HFFc6 (cell line): ENCODE measurements at places on chromosomes 1 and 21. TPM values are rescaled to one million over a fixed set of nuclear protein-coding genes. Genes with fewer than 3 reads are reported as not detected.

DNA sequence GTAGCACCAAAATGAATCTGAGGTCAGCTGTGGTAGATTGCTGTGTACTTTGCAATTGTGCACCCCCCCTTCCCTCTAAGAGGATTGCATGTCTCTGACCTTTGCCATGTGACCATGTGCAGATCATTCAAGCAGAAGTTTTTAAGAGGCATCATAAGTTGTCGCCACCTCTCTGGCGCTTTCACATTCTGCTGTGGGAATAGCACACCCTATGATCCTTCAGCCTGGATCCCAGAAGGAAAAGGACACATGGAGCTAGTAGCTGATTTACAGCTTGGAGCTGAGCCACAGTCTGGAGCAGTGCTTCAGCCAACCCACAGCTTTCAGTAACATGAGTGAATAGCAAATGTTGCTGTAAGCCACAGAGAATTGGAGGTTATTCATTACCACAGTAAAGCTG is 158.5 kb downstream of the TSEN15 start:
- H3K4me3 ChIP-seq: no peak overlapping the region
- peaks cover 18% of the 10 kb centered on the region for H3K4me1 ChIP-seq
- DNase-seq: peak; percentile 18
- H3K36me3 ChIP-seq: no peaks in the 10 kb centered on the region; the same call in 1 of the 2 replicates
- peaks cover 3% of the 10 kb centered on the region; the same call in 1 of the 2 replicates for H3K27me3 ChIP-seq
- H3K27ac ChIP-seq: no peak overlapping the region

DNA sequence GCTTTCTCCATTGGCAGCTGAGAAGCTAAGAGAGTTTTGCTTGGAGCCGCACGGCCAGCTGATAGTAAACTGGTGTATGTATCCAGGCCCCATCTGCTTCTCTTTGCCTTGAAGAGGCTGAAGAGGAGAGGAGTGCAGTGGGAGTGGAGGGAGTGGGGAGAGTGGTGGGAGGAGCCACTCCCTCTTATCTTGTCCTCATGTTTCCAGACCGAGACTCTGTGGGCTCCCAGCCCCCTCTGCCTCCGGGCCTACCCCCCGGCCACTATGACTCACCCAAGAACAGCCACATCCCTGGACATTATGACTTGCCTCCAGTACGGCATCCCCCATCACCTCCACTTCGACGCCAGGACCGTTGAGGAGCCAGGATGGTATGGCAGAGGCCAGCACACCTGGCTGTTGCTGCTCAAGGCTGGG is 6.0 kb upstream of the LRRC71 start:
- H3K4me3 ChIP-seq: no peak overlapping the region
- H3K27ac ChIP-seq: no peak overlapping the region
- H3K4me1 ChIP-seq: peaks cover 36% of the 10 kb centered on the region
- no peak for DNase-seq

ALX3 gene
- total RNA-seq: 1.6 and 10.3 TPM in 2 replicates

DNA sequence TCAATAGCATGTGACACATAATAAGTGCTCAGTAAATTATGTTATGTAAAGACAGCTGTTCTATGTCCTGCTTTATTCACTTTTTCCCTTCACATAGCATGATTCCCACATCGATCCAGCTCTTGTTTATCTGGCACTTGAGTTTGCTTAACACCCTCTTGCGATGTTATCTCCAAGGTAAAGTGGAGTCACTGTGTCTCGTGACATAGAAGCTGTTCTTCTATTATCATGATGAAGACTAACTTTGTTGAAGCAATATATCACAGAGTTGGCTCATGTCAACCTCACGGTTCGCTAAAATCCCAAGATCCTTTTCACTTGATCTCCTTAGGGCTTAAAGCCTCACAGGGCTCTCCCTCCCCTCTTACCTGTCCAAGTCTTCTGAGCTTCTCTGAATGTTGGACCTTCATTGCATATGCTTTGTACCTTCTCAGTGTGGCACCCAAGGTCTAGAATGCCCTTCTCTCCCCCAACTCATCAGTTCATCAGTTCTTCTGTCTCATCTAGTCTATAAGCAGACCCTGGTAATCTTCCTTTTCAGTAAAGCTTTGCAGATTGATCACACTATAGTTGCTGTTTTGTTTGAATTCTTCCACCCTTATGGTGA is 38.0 kb downstream of the PLXNA2 start:
- peaks cover 20% of the 10 kb centered on the region for H3K36me3 ChIP-seq
- no peak overlapping the region for H3K27ac ChIP-seq
- DNase-seq: no peak
- H3K4me3 ChIP-seq: no peak overlapping the region
- peaks cover 9% of the 10 kb centered on the region; the same call in 1 of the 2 replicates for H3K4me1 ChIP-seq

DNA sequence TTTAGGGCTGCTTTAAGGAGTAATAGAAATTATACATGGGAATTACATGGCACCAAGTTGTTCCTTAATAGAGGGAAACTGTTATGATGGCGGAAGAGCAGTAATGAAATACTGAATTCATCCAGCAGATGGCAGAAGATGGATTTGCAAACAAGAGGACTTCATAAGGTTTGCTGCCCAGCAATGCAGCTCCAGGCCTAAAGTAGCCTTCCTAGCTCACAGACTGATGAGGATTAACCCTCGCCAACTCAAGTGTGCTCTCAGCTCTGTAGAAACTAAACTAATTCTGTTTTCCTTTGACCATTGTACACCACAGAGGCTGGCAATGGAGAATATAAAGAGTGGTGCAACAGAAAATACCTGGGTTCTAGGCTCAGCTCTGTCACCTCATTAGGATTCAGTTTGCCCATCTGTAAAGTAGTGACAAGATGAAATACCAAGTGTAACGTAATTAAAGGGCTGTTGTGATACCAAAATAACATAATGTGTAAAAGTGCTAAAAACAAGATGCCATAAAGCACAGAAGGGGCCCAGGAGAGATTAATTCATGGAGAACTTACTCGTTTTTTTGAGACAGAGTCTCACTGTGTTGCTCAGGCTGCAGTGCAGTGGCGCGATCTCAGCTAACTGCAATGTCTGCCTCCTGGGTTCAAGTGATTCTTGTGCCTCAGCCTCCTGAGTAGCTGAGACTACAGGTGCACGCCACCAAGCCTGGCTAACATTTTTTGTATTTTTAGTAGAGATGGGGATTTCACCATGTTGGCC is 102.4 kb upstream of the SERBP1 start:
- H3K4me1 ChIP-seq: peaks cover 38% of the 10 kb centered on the region
- no peak overlapping the region for H3K27ac ChIP-seq
- H3K27me3 ChIP-seq: no peaks in the 10 kb centered on the region
- no peak overlapping the region for H3K4me3 ChIP-seq

NENF gene
- total RNA-seq: 43.7 to 49.2 TPM (median 46.0 TPM) in 3 replicates

- H3K36me3 ChIP-seq: peaks cover 19% of the 10 kb centered on the region
- peaks cover 11% of the 10 kb centered on the region for H3K4me1 ChIP-seq
- H3K27ac ChIP-seq: no peak overlapping the region
- H3K4me3 ChIP-seq: no peak overlapping the region
Observed at GRCh38 chr1:9722378-9722749, 70.8 kb downstream of the PIK3CD start.

- peaks cover 9% of the 10 kb centered on the region for H3K36me3 ChIP-seq
- no peaks in the 10 kb centered on the region; the same call in none of the 2 replicates for H3K27me3 ChIP-seq
- H3K4me1 ChIP-seq: peaks cover 41% of the 10 kb centered on the region
- peak; percentile 73 for DNase-seq
- H3K27ac ChIP-seq: peak overlapping the region; percentile 98
Observed at GRCh38 chr1:35717911-35718476, 690 bp downstream of the C1orf216 start.

- no peak for DNase-seq
- no peak overlapping the region for H3K4me3 ChIP-seq
- H3K4me1 ChIP-seq: peaks cover 61% of the 10 kb centered on the region
- H3K27me3 ChIP-seq: no peaks in the 10 kb centered on the region
Observed at GRCh38 chr1:224545571-224545970, 70.5 kb upstream of the CNIH3 start.

EPHB2 gene
- 13.6 to 36.4 TPM (median 18.1 TPM) in 3 replicates for total RNA-seq

DNA sequence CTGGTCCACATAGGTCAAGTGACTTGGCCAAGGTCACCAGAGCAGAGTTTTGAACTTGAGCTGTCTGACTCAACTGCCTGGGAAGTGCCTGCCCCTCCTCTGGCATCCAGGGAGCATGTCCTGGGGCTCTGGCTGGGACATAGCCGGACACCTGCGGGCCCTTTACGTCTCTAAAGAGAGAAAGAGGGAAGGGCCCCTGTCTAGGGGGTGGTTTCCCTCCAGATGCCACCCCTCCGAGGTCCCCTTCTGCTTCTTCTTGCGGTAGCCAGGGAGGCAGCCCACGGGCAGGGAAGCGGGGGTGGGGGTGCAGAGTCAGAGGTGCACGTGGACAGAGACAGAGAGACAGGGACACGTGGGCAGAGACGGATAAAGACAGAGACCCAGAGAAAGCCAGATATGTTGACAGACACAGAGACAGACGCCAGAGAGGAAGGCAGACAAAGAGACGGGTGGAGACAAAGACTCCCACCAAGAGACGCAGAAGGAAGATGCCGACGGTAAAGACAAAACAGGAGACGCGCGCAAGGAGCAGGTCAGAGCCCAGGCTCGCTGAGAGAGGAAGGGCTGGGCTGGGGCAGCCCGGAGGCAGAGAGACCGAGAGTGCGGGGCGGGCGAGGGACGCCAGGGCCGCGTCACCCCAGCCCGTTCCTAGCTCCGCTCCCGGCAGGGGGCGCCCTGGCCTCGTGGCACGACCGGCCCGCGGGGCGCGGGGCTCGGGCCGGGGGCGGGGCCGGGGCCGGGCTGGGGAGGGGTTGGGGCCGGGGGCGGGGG is 458 bp upstream of the ALPL start:
- H3K27ac ChIP-seq: peak overlapping the region; percentile 7; the same call in 1 of the 2 replicates
- H3K27me3 ChIP-seq: peaks cover 39% of the 10 kb centered on the region
- H3K4me3 ChIP-seq: peak overlapping the region; percentile 80
- H3K4me1 ChIP-seq: peaks cover 25% of the 10 kb centered on the region
- no peaks in the 10 kb centered on the region for H3K36me3 ChIP-seq
- no peak for DNase-seq

DNM3 gene
- 0.21 and 0.26 TPM in 2 replicates for total RNA-seq

DNA sequence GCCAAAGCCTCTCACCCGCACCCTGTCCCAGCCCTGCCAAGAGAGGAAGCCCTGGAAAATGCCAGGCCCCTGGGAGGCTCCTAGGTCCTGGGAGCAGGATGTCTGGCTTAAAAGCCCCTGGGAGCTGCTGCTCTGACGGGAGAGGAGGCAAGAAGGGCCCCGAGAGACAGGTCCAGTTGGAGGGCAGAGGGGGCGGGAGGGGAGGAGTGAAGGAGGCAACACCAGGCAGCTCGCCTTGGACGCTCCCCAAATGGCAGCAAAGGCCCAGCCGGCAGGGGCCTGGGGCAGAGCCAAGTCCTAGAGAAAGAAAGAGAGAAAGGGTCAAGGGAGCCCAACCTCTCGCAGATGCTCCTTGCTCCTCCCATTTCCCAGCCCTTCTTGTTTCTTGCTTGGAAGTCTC is 6.8 kb downstream of the ETV3L start:
- H3K27ac ChIP-seq: no peak overlapping the region
- DNase-seq: no peak
- H3K36me3 ChIP-seq: no peaks in the 10 kb centered on the region
- H3K4me3 ChIP-seq: no peak overlapping the region
- peaks cover 15% of the 10 kb centered on the region for H3K27me3 ChIP-seq
- H3K4me1 ChIP-seq: peaks cover 8% of the 10 kb centered on the region

DNA sequence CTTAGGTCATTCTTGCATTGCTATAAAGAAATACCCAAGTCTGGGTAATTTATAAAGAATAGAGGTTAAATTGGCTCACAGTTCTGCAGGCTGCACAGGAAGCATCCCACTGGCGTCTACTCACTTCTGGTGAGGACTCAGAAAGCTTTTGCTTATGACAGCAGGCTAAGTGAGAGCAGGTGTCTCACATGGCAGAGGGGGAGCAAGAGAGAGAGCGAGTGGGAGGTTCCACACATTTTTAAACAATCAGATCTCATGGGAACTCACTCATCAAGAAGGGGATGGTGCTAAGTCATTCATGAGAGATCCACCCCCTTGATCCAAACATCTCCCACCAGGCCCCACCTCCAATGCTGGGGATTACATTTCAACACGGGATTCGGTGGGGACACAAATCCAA is 13.6 kb upstream of the RGS4 start:
- no peak overlapping the region for H3K27ac ChIP-seq
- H3K27me3 ChIP-seq: peaks cover 1% of the 10 kb centered on the region; the same call in 1 of the 2 replicates
- H3K4me1 ChIP-seq: peaks cover 21% of the 10 kb centered on the region
- DNase-seq: no peak

DNA sequence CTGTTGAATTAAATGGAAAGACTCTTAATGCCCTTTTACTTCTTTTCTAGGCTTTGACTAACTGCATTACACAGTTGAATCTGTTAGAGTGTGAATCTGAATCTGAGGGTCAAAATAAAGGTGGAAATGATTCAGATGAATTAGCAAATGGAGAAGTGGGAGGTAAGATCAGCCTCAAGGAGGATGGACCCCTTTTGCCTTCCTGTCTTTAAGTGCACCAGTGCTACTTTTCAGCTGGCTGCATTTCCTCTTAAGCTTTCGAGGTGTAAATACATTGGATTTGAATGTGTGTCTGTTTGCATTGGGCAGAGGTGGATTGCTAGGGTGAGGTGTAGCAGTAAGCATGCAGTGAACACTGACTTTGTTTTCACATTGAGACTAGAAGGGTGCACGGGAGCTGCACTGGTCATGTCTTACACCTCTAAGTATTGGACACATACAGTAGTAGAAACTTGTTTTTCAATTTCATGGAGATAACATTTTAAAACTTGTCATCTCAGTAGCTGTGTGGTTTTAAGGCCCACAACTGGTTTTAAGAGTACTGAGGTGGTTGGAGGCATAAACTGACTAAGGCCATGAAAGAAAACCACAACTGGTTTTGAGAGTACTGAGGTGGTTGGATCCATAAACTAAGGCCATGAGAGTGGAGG is 35.4 kb downstream of the MIA3 start:
- H3K27ac ChIP-seq: no peak overlapping the region
- DNase-seq: no peak
- no peaks in the 10 kb centered on the region for H3K4me1 ChIP-seq
- H3K27me3 ChIP-seq: no peaks in the 10 kb centered on the region
- H3K36me3 ChIP-seq: peaks cover 28% of the 10 kb centered on the region

- H3K36me3 ChIP-seq: no peaks in the 10 kb centered on the region
- H3K4me3 ChIP-seq: no peak overlapping the region
- DNase-seq: no peak
- peaks cover 13% of the 10 kb centered on the region for H3K4me1 ChIP-seq
Observed at GRCh38 chr1:206985162-206985749, 15.0 kb upstream of the FCAMR start.

GRCh38 chr1:215477632-215478031 is 89.5 kb upstream of the KCTD3 start:
- no peak overlapping the region for H3K4me3 ChIP-seq
- peaks cover 13% of the 10 kb centered on the region; the same call in 1 of the 2 replicates for H3K36me3 ChIP-seq
- no peak for DNase-seq
- H3K27ac ChIP-seq: no peak overlapping the region
- peaks cover 41% of the 10 kb centered on the region for H3K4me1 ChIP-seq

OLIG2 gene
- total RNA-seq: not detected in 2 replicates
